Activated CD8-positive, alpha-beta T cell treated with anti-CD3 and anti-CD28 coated beads for 36 hours (primary cell): ENCODE measurements at places on chromosomes 7 and 10. TPM values are rescaled to one million over a fixed set of nuclear protein-coding genes. Genes with fewer than 3 reads are reported as not detected.

PDLIM1 gene
- total RNA-seq, result 1.1 TPM

GRCh38 chr10:44253769-44254462 lies 131.0 kb downstream of the CXCL12 start:
- no peak overlapping the region for H3K4me3 ChIP-seq
- H3K4me1 ChIP-seq, result no peaks in the 10 kb centered on the region
- DNase-seq, result no peak
- peaks cover 3% of the 10 kb centered on the region for H3K27me3 ChIP-seq

TSPAN33 gene
- total RNA-seq, result 9.3 TPM

- H3K4me3 ChIP-seq, result no peak overlapping the region
- no peaks in the 10 kb centered on the region for H3K27me3 ChIP-seq
- H3K4me1 ChIP-seq, result no peaks in the 10 kb centered on the region
- H3K27ac ChIP-seq, result no peak overlapping the region
These were observed 84.9 kb upstream of the PRR15 start for GRCh38 chr7:29478687-29479240.
